Cortex of kidney (tissue), 1 donor: ENCODE measurements at places on chromosomes 12 and 14.

DNA sequence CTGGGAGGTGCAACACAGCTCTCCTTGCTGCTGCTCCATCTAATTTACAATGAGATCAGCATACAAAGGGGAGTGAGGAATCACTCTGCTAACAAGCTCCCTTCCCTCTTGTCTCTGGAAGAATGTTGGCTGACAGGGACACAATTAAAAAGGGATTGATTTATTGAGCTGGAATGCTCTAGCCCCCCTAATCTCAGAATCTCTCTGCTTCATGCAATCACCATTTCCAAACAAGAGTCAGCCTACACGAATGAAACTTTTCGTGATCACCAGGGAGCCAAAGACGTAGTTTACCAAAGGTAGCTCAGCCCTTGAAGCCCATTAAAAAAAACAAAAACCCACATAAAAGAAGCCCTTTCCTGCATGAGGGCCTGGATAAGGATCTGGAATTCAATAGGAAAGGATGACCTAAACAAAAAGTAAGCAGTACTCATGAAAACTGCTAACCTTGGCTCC lies 223.8 kb downstream of the C12orf75 start:
- DNase-seq: no peak

DNA sequence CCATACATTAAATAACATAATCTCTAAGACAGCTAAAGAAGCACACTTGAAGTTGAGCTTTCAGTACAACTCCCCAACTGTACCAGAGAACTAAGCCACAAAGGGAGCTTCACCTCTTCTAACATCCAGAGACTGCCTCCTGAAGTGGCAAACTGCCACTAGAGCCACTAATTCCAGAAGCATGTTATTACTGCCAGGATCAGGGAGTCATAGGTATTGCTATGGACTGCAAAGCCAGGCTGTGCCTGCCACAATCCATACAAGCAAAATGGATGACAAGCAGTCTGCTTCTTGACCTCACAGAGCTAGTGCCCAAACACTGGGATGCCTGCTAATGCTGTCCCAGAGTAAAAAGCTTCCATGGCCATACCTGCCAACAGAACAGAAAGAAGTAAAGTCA lies 160.1 kb downstream of the STXBP6 start:
- DNase-seq: no peak

DNA sequence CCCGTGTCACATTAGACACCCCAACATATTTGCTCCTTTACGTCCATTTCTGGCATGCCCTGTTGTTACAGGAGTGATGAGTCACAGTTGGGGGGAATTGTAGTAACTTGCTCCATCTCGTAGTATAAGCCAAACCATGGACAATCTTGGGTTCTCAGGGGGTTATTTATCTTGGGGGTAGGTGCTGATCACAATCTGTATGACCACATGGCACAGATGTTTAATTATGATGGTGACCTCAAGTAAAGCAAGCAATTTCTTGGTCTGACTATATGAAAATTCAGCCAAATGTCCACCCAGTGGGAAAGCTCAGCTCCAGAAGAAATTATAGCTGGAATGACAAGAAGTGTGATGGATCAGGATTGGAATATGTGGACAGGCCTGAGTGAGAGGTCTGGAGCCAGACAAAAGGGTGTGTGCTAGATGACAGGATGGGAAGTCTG lies 32.1 kb upstream of the STON2 start:
- no peak for DNase-seq

DNA sequence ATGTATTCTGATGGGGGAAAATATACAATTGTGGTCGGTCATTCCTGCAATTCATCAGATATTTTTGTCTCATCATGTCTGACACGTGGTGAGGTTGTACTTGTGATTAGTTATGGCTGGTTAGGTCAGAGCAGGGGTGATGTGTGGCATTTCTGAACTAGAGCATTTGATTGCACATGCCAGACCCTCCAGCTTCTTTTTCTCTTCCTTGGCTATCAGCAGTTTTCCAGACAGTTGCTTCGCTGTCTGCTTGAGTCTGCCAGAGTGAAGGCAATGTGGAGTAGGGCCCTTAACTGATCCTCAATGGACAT lies 25.9 kb downstream of the TMEM117 start:
- DNase-seq: no peak

DNA sequence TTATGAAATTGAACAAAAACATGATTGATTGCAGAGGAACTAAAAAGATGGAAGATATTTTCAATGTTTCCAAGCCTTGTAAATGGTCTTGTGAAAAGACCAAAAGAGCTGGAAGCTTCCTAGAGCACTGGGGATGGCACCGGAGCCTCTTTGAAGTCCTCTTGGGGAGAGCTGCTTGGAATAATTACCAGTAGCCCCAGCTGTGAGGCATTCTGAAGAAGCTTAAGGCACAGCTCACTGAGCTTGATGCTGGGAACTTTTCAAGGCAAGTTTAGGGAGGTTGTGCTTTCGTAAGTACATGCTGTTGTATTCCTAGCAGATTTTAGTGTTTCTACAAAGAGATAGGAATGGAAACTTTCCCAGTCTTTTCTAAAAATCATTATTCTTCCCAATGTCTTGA lies 13.9 kb downstream of the PDZRN4 start:
- DNase-seq: no peak

DNA sequence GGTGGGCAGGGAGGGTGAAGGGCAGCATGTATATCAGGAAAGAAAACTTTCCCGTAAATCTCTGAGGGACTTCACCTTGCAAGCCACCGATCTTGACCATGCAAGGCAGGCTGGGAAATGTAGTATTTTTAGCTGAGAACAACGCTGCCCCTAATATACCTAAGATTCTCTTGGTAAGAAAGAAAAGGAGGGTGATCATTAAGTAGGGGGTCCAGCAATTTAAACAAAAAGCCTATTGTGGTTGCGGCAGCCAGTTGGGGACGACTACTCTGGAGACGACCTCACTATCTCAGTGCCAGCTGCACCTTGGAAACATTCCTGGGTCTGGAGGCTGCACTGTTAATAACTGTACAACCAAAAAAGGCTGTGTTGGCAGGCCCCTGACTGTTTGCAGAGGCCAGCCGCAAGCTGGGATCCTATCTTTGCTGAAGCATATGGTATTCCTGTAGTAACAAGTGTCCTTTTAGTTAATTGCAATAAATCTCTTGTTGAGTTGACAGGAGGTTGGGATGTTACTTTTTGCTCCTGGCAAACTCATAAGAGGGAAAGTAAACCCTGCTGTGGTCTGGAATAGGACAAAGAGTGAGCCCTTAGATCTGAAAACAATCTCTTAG lies 6.4 kb downstream of the APOLD1 start:
- DNase-seq: no peak

DNA sequence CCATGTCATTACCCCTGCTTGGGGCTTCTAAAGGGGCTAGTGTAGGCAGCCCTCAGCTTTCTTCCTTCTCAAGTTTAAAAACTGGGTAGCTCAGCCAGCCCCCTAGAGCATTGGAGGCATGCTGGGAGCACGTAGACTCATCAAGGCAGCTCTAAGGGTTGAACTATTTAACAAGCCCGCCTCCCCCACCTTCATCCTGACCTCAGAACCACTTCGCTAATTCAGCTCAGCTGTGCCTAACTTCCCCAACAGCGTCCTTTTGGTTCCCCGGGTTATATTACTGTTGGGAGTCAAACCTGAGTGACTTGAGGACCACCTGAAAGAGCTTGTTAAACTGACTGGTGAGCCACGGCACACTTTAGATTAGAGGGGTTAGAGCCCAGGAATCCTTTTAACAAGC lies 30.1 kb downstream of the MAX start:
- DNase-seq: no peak

GRCh38 chr14:30445011-30445793 lies 113.8 kb upstream of the G2E3 start:
- no peak for DNase-seq

GRCh38 chr14:88868558-88869159 lies 44.2 kb downstream of the TTC8 start:
- no peak for DNase-seq

DNA sequence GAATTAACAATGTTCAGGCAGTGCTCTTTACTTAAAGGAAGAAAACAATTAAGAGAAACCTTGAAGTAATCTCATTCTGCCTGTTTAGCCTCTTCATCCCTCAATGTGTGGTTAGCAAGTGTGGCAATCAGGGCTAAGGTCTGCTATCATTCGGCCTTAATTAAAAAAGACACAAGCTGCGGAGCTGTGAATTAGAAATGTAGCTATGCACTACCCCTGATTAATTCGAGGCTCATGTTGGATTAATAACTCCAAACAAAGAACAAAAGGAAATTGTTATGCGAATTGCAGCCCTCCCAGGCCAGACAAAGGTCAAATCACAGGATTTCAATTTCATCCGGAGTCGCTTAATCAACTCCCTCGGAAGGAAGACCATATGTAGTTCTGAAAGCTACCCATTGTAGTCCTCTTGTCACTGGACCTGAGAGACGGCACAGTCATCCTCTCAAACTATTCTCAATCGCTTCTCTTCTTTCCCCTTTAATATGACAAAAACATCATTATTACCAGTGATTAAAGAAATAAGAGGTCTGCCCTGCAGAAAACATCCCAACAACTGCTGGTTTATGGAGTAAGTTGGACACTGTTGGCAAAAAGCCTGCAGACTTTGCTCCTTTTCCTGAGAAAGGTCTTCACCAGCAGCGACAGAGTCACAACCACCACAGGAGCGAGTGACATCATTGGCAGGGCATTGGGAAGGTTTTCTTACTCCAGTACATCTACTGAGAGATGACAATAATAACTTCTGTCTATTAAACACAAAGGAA lies 71.1 kb upstream of the SOX5 start:
- no peak for DNase-seq

DNA sequence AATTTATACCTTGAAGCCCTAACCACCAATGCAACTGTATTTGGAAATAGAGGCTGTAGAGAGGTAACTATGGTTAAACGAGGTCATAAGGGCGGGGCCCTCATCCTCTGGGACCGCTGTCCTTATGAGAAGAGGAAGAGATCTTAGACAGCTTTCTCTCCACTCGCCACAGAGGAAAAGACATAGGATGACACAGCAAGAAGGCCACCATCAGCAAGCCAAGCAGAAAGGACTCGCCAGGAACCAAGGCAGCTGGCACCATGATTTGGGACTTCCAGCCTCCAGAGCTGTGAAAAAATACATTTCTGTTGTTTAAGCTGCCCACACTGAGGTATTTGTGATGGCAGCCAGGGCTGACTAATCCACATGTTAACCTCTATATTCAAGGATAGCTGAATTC lies 30.4 kb upstream of the BCAT1 start:
- no peak for DNase-seq

DNA sequence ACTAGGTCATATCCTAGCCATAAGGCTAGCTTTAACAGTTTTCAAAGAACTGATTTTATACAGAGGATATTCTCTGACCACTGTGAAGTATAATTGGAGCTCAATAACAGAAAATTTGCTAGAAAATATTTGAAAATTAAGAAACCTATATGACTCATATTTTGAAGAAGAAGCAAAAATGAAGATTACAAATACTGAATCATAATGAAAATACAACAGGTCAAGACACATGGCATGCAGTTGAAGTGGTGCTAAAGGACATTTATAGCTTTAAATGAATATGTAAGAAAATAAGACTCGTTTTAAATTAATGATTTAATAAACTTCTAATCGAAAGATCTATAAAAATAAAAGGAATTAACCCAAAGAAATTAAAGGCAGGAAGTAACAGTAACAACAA lies 1234.6 kb downstream of the SLC16A7 start:
- no peak for DNase-seq

- no peak for DNase-seq
Measured at GRCh38 chr12:96361074-96361473, 39.2 kb downstream of the CDK17 start.

DNA sequence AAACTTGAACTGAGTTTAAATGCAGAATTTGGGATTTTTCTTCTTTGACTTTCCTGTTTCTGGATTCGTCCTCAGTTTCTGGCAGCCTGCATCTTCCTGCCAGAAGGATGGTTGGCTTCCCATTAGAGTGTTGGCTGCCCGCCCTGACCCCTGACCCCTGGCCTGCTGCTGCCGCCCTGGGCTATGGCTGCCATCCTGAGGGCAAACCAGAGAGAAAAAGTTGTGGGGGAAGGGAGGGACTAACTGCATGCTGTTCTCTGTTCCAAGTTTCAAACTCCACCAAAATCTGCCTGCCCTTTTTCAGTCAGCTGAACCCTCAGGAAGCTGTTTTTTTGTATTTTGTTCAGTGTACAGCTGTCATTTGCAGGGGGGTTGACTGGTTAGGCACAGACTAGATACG lies 48.4 kb downstream of the FNTB start:
- no peak for DNase-seq

GRCh38 chr12:131599190-131600159 lies 111.4 kb upstream of the SFSWAP start:
- DNase-seq: no peak

DNA sequence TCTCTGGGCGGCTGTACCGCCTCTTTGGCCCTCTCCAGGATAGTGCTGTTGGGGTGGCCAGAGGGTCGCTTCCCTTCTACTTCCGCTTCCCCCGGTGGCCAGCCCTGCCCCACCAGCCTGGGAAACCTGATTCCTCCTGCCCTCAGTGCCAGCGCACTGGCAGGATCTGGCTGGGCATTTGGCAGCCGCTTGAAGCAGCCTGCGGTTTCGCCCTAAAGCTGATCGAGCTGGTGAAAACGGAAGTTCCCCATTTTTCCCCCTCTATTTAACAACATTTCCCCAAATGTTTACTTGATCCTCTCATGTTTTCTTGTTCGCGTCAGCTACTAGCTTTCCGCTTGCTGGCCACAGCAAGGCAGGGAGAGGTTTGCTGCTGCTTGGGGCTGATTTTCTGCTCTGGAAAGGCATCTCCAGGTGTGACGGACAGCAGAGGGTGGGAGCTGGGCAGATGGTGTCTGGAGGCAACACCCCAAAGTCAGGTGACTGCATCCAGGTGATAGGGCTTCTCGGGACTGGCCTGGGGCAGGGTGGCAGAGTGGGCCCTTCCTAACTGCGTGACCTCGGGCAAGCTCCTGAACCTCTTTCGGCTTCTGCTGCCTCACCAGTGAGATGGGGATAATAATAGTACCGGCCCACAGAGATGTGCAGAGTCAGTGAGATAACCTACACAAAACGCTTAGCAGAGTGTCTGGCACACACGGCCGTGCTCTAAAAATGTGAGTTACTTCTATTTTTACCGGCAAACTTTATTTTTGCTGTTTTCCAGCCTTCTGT lies 53.1 kb downstream of the TSPAN9 start:
- no peak for DNase-seq

GRCh38 chr14:53190938-53191337 lies 37.8 kb upstream of the DDHD1 start:
- DNase-seq: no peak

DNA sequence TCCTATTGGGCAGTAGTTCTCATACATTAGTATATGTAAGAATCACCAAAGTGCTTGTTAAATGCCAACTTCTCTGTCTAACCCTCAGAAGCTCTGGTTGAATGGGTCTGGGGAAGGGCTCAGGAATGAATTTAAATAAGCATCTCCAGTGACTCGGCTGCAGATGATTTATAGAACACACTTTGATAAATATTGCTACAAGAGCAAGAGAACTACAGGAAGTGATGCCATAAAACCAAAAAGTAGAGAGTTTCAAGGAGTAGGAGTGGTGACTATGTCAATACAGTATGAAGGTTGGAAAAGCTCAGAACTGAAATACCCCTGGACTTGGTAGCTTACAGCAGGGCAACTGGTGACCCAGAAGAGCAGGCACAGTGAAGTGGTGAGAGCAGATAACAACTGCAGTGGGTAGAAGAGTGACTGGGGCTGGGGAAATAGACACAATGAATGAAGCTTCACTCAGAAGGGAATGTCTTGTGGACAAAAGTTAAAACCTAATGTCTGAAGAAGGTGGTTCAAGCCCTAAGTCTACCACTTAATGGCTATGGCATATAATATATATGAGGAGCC lies 8.0 kb upstream of the PLEKHA5 start:
- DNase-seq: no peak
